HCT116 (cell line): ENCODE measurements at places on chromosomes 12 and 14. TPM values are rescaled to one million over a fixed set of nuclear protein-coding genes. Genes with fewer than 3 reads are reported as not detected.

DNA sequence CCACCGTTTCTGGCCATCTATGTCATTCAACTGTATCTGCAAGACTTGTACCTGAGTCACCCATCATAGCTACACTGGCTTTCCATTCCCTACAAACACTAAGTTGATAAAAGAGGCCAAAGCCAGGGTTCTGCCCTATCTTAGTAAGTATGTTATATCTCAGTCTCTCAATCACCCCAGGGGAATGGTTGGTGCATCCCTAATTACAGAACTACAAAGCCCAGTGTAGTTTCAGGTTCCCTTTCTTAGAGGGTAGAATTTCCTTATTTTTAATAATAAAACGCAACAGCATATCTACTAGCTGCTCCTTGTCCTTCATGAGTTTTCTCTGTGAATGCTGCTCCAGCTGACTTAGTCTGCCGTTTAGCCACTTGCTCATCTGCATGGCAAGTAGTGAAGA, 57.6 kb downstream of the ST8SIA1 start:
- no peaks in the 10 kb centered on the region for H3K27me3 ChIP-seq
- H3K4me1 ChIP-seq: no peaks in the 10 kb centered on the region
- DNase-seq: no peak
- no peaks in the 10 kb centered on the region for H3K36me3 ChIP-seq
- no peak overlapping the region for H3K27ac ChIP-seq

DNA sequence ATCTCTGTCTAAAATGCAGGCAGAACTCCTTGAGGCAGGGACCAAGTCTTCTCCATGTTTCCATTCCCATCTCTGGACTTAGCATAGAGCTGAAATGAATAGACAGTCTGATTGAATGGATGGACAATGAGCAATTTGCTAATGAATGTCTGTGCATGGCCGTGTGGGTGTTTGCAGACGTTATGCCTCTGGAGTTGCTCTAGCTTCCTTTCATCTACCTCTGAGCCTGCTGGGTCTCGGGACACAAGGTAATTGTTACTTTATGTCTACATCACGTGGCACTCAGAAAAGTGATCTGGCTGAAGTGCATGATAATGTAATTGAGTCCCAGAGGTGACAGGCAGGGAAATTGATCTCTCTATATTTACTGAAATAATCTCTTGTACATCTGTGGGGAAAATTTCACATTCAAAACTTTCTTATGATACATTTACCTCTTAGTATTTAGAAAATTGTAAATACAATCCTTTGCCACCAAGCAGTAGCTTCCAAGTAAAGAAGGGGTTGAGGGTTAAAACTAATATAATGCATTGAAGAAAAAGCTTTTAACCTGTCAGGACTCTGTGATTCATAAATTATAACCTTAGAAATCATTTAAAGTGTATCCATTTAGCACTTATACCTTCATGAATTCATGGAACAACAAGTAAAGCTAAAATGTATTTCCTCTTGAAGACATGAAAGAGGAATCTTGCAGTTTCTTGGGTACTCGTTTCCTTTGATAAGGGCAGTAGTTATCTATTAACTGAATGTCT, 424.1 kb downstream of the APAF1 start:
- H3K36me3 ChIP-seq: no peaks in the 10 kb centered on the region
- no peak overlapping the region for H3K4me3 ChIP-seq
- no peak overlapping the region for H3K27ac ChIP-seq

- no peaks in the 10 kb centered on the region for H3K4me1 ChIP-seq
- no peaks in the 10 kb centered on the region for H3K36me3 ChIP-seq
- H3K27me3 ChIP-seq: no peaks in the 10 kb centered on the region
- DNase-seq: no peak
Observed at GRCh38 chr14:69291891-69292561, 32.1 kb downstream of the GALNT16 start.

The AHNAK2 gene
- total RNA-seq: 45.0 TPM

The CLEC4C gene
- total RNA-seq: not detected
